ENCODE measurements at places on chromosomes 2 and 18. TPM values are rescaled to one million over a fixed set of nuclear protein-coding genes. Genes with fewer than 3 reads are reported as not detected.

The IL1R2 gene
- 0.15 TPM for total RNA-seq

The GBX2 gene
- total RNA-seq = 10.2 TPM

The SERPINB10 gene
- total RNA-seq = not detected

The IL37 gene
- total RNA-seq = not detected

The SKA1 gene
- total RNA-seq = 22.1 TPM

The GCKR gene
- total RNA-seq = 0.33 TPM

GRCh38 chr2:180205621-180206235 lies 198.6 kb upstream of the CWC22 start:
- DNase-seq = no peak
- H3K4me1 ChIP-seq = no peaks in the 10 kb centered on the region
- H3K4me3 ChIP-seq = no peak overlapping the region
- no peaks in the 10 kb centered on the region for H3K27me3 ChIP-seq

- peak overlapping the region; percentile 90 for H3K27ac ChIP-seq
- no peak for DNase-seq
- peaks cover 10% of the 10 kb centered on the region for H3K4me1 ChIP-seq
- no peaks in the 10 kb centered on the region for H3K27me3 ChIP-seq
These were observed 548 bp downstream of the KANSL3 start for GRCh38 chr2:96637385-96638143.

DNA sequence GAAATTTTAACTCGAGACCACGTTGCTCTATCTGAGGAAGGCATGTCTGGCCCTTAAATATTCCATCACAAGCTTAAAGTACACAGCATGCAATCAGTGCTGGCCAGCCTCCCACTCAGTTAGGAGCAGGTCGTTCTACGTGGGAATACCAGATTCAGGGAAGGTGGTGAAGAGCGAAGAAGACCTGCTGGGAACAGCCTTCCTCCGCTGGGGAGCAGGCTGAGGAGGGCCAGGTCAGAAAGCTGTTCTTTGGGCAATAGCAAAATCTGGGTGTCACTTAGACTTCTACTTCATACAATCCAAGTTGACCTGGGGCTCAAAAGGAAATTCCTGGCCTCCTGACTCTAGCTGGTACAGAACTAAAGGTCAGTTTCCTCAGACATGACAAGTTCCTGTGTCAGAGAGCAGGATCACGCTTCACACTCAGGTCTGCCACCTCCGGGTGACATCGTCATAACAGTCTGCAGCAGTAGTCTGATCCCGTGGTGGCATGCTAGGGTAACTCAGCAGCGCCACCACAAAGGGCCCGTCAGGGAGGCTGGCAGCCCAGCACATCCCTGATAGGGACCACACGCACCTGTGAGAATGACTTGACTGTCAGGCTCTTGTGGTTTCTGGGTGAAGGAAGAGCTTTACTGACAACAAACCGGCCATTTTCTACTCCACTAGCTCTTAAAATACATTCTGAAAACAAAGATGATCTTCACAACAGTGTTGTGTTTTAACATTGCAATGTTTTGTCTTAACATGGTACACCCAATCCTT lies 35.2 kb upstream of the NAPG start:
- no peaks in the 10 kb centered on the region for H3K27me3 ChIP-seq
- no peaks in the 10 kb centered on the region for H3K4me1 ChIP-seq
- no peak overlapping the region for H3K27ac ChIP-seq
- DNase-seq = peak; percentile 10
- H3K4me3 ChIP-seq = no peak overlapping the region

GRCh38 chr18:32759611-32760167 lies 13.1 kb downstream of the KLHL14 start:
- no peaks in the 10 kb centered on the region for H3K4me1 ChIP-seq
- H3K4me3 ChIP-seq = no peak overlapping the region
- no peaks in the 10 kb centered on the region for H3K36me3 ChIP-seq
- no peak for DNase-seq

DNA sequence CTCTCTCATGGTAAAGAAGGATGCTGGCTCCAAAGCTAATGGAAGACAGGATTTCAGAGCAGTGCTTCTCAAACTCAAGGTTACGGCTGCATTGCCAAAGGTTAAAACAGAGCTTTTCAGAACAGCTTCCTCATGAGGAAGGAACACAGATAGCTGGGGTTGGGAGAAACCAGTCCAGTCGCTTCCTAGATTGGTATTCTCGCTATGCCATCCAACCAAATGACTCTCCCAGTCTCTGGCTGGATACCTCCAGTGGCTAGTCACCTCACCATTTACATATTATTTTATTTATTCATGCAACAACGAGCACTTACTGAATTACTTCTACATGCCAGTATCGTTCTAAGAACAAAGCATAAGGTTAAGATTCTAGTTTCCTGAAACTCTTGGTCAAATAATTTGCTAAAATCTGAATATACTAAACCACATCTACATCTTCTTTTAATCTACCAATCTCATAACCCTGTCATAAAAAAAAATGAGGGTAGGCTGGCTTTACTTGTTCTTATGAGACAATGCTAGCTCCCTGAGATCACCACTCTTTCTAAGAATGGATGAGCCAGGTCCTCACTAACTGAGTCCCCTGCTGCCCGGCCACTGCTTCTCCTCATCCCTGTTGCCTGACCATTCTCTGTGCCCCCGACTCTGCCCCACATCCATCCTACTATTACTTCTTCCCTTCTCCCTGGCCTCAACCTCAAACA lies 20.4 kb downstream of the KDSR start:
- H3K4me3 ChIP-seq = no peak overlapping the region
- peaks cover 4% of the 10 kb centered on the region for H3K36me3 ChIP-seq
- no peak for DNase-seq
- no peak overlapping the region for H3K27ac ChIP-seq

GRCh38 chr18:57542812-57543427 lies 43.6 kb downstream of the FECH start:
- H3K27me3 ChIP-seq = no peaks in the 10 kb centered on the region
- no peak for DNase-seq
- H3K36me3 ChIP-seq = no peaks in the 10 kb centered on the region

DNA sequence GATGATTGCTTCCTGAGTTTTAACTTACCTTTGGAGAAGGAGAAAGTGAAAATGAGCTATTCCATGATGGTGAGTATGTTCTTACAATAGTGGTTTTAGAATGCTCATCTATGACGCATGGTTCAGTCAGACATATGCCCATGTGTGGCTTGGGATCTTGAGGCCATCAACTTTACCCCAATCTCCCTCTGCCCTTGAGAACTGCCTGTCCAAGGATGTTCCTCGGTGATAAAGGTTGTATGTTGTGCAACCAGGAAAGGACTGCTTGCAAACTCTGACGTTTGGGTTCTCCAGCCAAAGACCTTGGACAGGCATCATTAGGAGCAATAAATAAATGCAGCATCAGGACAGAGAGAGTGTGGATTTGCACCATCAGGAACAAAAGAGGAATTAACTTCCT lies 165.0 kb downstream of the ZEB2 start:
- no peak overlapping the region for H3K27ac ChIP-seq
- no peak overlapping the region for H3K4me3 ChIP-seq
- no peaks in the 10 kb centered on the region for H3K27me3 ChIP-seq
- no peaks in the 10 kb centered on the region for H3K4me1 ChIP-seq
- no peak for DNase-seq
- H3K36me3 ChIP-seq = no peaks in the 10 kb centered on the region

DNA sequence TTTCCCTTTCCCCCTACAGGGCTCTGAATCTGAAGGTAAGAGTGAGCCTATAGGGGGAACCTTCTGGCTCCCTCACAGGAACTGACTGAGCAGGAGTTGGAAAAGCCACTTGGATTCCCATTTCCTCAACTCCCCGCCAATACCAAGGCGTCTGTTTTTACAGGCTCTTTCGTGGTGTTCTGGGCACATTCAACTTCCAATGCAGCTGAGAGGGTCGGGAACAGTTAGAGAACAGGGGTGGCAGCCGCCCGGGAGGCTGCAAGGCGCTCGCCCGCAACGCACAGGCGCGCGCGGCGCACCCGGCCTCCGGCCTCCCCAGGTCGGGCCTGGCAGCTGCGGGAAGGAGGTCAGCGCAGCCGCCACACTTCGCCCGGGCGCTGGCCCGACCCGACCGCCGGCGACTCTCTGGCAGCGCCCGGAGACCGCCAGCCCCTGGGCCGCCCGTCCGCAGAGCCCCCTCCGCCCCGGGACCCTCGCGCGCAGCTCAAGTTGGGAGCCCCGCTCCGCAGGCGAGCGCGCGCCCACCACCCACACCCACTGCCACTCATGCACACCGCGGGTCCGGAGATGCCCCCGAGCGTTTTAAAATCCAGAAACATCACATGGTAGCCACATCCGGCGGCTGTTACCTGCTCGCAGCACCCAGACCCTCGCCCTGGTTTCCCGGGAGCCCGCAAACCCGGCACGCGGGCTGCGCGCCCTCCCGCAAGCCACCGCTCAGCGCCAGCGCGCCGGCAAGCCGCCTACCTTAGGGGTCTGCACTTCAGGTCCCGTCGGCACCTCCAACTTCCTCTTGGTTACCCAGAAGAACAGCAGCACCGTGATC lies 816 bp downstream of the GALNT14 start:
- DNase-seq = no peak
- H3K4me3 ChIP-seq = peak overlapping the region; percentile 47
- H3K4me1 ChIP-seq = no peaks in the 10 kb centered on the region
- H3K27ac ChIP-seq = no peak overlapping the region
- no peaks in the 10 kb centered on the region for H3K36me3 ChIP-seq

DNA sequence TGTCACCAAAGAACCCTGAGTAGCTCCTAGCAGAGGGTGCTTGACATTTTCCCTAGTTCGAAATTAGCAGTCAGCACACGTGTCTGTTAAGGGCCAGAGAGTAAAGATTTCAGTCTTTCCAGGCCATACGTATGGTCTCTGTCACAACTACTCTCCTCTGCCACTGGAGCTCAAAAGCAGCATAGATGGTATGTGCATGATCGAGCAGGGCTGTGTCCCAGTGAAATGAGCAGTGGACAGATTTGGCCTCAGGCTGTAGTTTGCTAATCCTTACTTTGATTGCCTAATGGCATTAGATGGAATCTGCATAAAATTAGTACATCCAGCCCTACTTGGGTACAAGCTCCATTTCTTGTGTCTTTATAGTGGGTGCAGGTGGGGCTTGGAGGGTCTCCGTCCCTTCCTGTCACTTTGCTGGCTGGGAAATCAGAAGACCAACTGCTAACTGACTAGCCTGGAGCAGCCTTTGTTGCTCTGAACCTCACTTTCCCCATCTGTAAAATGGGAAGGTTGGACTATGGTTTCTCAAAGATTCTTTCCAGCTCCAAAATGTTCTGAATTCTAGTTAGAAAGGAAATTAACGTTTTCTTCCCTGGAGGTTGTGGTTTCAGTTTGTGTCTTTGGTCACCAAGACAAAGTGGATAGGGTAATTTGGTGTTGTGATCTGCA lies 108.5 kb downstream of the GLI2 start:
- H3K27me3 ChIP-seq = no peaks in the 10 kb centered on the region
- DNase-seq = no peak
- H3K4me1 ChIP-seq = no peaks in the 10 kb centered on the region
- H3K4me3 ChIP-seq = no peak overlapping the region
- H3K27ac ChIP-seq = no peak overlapping the region

- H3K27me3 ChIP-seq = no peaks in the 10 kb centered on the region
- no peak for DNase-seq
- H3K4me1 ChIP-seq = no peaks in the 10 kb centered on the region
- no peak overlapping the region for H3K27ac ChIP-seq
- H3K4me3 ChIP-seq = no peak overlapping the region
- no peaks in the 10 kb centered on the region for H3K36me3 ChIP-seq
These were observed 297.3 kb downstream of the IKZF2 start for GRCh38 chr2:212854116-212854515.

- DNase-seq = no peak
- no peaks in the 10 kb centered on the region for H3K27me3 ChIP-seq
- H3K4me1 ChIP-seq = peaks cover 31% of the 10 kb centered on the region
- no peak overlapping the region for H3K4me3 ChIP-seq
- H3K36me3 ChIP-seq = no peaks in the 10 kb centered on the region
These were observed 1.4 kb upstream of the HSBP1L1 start for GRCh38 chr18:79962835-79963657.

DNA sequence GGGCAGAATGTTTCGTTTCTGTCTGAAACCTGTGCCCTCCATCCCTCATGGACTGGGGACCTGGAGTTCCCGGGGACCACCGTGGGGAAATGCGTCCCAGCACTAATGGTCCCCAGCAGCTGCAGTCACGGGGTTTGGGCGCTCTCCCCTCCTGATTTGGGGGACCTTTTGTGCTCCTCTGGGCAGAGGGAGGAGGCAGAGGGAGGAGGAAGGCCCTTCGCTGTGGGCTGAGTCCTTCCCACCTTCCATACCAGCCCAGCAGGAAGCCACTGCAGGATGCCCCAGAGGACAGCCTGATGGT lies 3.2 kb downstream of the GPR35 start:
- no peaks in the 10 kb centered on the region for H3K27me3 ChIP-seq
- no peak for DNase-seq
- no peak overlapping the region for H3K27ac ChIP-seq
- no peaks in the 10 kb centered on the region for H3K4me1 ChIP-seq

GRCh38 chr18:12306752-12307700 lies 1.0 kb upstream of the TUBB6 start:
- H3K36me3 ChIP-seq = peaks cover 7% of the 10 kb centered on the region
- DNase-seq = no peak
- H3K4me3 ChIP-seq = peak overlapping the region; percentile 85
- H3K27me3 ChIP-seq = no peaks in the 10 kb centered on the region

- no peak for DNase-seq
- no peaks in the 10 kb centered on the region for H3K4me1 ChIP-seq
- no peak overlapping the region for H3K4me3 ChIP-seq
- H3K27ac ChIP-seq = no peak overlapping the region
- H3K36me3 ChIP-seq = no peaks in the 10 kb centered on the region
- H3K27me3 ChIP-seq = no peaks in the 10 kb centered on the region
These were observed 22.1 kb upstream of the TNS1 start for GRCh38 chr2:218024871-218025270.

- H3K4me1 ChIP-seq = no peaks in the 10 kb centered on the region
- H3K36me3 ChIP-seq = no peaks in the 10 kb centered on the region
- no peak overlapping the region for H3K4me3 ChIP-seq
- no peaks in the 10 kb centered on the region for H3K27me3 ChIP-seq
These were observed 402.7 kb upstream of the SALL3 start for GRCh38 chr18:78576967-78577366.

DNA sequence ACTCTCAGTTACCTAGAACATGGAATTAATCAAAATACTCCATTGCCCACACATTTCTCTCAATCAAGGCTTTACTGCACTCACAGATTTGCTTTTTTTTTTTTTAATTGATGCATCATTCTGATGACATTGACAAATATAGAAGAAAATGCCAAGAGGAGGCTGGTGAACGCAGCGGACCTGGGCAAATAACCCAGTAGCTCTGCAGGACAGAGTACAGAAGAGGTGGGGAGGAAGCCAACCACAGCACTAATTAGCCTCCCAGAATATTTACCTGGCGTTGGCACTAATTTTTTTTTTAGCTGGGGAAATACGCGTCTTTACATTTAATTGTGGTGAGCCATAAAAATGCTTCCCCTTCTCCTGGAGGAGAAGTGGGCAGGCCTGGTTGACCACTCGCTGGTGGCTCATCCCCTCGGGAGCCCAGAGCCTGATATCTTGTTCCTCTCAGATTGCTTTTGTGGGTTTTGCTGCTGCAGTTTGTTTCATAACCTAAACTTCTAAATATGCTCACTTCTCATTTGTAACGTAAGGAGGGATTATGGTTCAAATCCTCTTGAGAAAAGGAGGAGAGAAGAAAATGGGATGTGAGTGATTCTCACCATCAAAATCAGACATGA lies 165.8 kb upstream of the EPB41L3 start:
- no peak overlapping the region for H3K27ac ChIP-seq
- H3K4me1 ChIP-seq = no peaks in the 10 kb centered on the region
- no peaks in the 10 kb centered on the region for H3K27me3 ChIP-seq
- no peak for DNase-seq
- no peaks in the 10 kb centered on the region for H3K36me3 ChIP-seq

GRCh38 chr2:217398101-217398500 lies 538.2 kb upstream of the TNP1 start:
- H3K4me1 ChIP-seq = no peaks in the 10 kb centered on the region
- H3K4me3 ChIP-seq = no peak overlapping the region
- no peaks in the 10 kb centered on the region for H3K27me3 ChIP-seq
- no peaks in the 10 kb centered on the region for H3K36me3 ChIP-seq
- DNase-seq = no peak
- no peak overlapping the region for H3K27ac ChIP-seq

Measured in Panc1 (cell line).